Activated T-cell treated with anti-CD3 and anti-CD28 coated beads, Interleukin-2, amount 50 U/mL, for 72 hours (primary cell): ENCODE measurements at places on chromosomes 11 and 22.

GRCh38 chr11:123461164-123461563 is 31.1 kb downstream of the GRAMD1B start:
- DNase-seq: no peak

DNA sequence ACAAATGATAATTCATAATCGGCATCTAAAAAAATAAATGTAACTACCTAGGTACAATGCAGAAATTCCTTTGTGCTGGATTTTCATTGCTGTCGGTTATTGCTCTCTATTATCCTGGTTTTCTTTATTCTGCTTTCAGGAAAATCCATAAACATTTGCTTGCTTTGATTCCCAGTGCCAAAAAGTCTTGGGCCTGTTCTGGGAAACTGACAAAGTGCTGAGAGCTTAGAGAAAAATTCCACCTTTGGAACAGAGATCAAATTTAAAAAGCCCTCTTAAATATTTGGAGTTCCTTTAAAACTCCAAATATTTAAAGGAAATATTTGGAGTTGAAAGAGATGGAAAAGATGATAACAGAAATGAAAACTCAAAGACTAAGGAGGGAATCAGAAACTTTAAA is 87.3 kb upstream of the ZBED5 start:
- DNase-seq: no peak

GRCh38 chr11:3165152-3165705 is at the start of gene OSBPL5:
OSBPL5 (minus strand) TSS chr11:3165310; CDS start chr11:3129148, 36,162 bp downstream.
- DNase-seq: peak; percentile 78

GRCh38 chr11:47616726-47617416 is 22.7 kb upstream of the C1QTNF4 start:
- peak; percentile 14 for DNase-seq

DNA sequence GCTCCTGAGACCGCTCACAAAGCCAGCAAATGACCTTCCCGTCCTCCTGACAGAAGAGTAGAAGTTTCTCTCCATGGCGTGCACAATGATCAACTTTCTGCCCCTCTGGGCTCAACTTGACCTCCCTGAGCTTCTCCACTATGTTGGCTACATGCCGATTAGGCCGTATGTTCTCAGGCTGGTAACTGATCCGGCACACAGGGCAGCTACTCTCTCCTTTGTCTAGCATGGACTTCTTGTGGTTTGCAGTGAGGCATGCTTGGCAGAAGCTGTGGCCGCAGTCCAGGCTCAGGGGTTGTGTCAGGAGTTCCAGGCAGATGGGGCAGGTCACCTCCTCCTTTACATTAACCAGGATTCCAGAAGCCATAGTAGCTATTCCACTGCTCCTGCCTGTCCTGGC is 5.1 kb downstream of the TRIM5 start:
- no peak for DNase-seq

- DNase-seq: no peak
Measured at GRCh38 chr22:38012604-38013072, 28.3 kb upstream of the SOX10 start.

DNA sequence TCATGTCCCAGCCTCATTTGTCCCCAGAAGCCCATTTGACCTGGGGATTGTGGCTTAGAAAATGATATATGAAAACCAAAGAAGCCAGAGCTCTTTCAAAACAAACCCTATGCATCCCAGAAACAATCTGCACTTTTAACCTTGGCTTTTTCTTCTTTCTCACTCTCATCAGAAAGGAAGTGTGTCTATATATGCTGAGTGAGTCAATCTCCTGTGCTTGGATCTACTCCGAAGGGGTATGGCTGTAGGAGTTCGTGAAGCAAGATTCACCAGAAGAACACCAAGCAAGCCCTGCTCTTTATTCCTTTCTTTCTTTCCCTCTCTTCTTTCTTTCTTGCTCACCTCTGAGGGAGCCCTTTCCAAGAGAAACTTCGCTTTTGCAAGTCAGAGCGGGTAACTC is 636 bp downstream of the PAMR1 start:
- DNase-seq: no peak

GRCh38 chr22:45006111-45006963 is 3.5 kb downstream of the PHF21B start:
- no peak for DNase-seq

DNA sequence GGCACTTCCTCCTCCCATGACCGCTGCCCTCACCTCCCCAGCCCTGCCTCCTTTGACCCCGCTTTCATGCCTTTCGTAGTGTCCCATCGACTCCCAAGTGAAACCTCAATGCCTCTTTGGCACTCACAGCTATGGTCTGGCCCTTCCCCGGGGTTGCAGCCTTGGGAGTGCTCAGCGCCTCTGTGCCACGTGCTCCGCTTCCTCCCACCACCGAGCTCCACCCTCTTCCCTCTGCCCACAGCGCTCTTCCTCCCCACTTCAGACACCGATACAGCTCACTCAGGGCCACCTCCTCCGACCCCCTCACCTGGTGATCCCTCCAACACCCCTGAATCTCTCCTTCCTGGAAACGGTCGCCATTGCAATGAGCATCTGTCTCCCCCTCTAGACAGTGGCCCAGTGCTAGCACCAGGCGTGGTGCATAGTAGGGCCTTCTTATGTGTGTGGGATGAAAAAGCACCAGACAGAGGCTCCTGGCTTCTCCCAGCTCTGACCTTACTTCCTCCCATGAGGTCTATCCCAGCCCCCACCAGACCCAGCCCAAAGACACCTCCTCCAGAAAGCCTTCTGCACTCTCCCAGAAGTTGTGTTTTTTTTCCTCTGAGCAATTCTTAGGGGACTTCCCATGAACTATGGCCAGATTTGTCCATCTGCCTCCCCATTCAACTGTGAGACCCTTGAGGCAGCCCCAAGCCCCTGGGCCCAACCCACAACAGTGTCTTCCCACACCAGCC is 16.4 kb upstream of the SCGB1A1 start:
- peak; percentile 58 for DNase-seq

GRCh38 chr11:18294862-18295261 is 27.1 kb downstream of the HPS5 start:
- DNase-seq: no peak

DNA sequence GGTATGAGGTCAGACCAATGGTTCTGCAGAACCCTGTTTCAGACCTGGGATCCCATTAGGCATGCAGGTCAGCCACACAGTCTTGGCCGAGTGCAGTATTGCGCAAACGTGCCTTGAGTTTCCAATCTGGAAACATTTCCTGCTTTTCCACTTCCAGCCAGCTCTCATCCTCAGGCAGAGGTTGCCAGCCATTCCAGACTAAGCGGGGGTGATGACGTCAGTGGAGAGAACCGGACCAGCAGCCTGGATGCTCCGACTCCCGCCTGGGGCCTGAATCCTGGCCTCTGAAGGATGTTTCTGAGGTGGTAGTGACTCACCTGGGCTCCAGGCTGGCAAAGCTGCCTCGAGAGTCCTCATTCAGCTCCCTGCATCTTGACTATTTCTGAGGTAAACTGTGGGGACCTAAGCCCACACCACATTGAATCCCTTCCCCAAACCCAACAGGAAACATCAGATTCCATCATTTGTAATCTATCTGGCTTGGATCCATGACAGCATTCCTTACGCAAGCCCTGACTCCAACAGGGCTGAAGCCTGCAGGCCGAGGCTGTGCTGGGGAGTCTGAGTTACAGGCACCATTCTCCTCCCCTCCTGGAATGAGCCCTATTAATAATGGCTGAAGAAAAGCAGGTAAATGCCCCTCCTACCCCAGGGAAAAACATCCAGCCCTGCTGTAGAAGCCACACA is 83.0 kb downstream of the ABTB2 start:
- DNase-seq: no peak

GRCh38 chr11:132576706-132577105 is 955.6 kb downstream of the OPCML start:
- DNase-seq: no peak

GRCh38 chr22:26735019-26735409 is 77.6 kb downstream of the MIAT start:
- no peak for DNase-seq

GRCh38 chr11:66720223-66720898 is 8.7 kb downstream of the SPTBN2 start:
- DNase-seq: peak; percentile 62

DNA sequence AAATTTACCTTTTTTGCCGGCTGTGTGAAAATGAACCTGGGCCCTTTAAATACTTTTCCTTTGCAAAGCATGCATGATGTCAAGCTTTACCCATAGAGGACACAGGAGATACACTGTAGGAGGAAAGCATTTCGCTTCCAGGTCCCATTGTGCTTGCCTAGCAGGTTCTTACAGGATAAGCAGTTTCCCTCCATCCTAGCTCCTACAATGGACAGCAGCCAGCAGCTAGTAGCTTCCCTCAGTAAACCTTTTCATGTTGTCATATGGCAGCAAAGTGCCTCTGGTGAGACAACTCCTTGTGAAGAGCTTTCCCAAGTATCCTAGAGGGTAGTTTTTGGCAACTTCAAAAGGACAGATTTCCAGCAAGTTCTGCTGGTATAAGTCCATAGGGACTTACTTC is 78.4 kb downstream of the RBFOX2 start:
- DNase-seq: no peak

DNA sequence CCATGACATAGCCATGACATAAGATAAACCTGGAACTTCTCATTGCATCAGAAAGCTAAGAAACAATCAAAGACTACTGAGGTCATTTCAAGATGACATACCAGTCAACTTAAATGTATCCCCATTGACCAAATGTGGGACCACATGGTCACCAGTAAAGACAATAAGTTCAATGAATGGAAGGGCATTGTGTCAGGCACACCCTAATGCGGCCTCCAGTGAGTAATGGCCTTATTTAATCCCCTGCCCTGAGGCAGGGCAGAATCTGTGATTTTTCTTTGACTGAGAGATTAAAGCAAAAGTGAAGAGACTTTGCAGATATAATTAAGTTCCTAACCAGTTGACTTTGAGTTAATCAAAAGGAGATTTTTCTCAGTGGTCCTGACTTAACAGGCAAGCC is 17.3 kb upstream of the SYT8 start:
- DNase-seq: no peak

- no peak for DNase-seq
Measured at GRCh38 chr11:12159351-12160099, 49.1 kb downstream of the MICAL2 start.

DNA sequence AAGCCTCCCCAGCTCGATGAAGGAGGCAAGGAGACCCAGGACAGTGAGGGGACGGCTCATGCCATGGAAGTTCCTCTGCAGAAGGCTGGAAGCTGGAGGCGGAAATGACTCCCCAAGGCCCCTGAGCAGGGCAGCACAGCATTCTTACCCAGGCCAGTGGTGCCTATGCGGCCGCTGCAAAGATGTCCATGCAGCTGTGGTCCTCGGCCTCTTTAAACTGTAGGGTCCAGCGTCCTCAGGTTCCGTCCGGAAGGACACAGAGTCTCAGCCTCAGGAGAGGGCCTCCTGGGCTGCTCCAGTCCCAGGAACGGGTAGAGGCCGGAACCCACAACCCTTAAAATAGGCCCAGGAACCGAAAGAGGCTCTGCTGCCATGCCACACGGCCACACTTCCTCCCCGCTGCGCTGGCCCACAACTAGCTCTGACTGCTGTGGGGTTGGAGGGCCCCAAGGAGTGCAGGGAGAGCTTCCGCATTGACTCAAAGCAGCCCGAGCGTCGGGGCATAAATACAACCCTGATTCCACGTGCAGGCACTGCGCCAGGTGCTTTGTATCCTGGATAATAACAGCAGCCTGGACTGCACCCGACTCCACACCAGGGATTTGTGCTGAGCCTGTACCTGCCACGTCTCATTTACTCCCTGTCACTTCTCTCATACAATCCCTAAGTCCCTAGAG is 5.5 kb downstream of the KIAA0930 start:
- DNase-seq: peak; percentile 9

GRCh38 chr11:125211948-125212340 is 47.4 kb downstream of the PKNOX2 start:
- no peak for DNase-seq

- DNase-seq: no peak
Measured at GRCh38 chr11:118175031-118175992, 1.1 kb downstream of the SCN2B start.

DNA sequence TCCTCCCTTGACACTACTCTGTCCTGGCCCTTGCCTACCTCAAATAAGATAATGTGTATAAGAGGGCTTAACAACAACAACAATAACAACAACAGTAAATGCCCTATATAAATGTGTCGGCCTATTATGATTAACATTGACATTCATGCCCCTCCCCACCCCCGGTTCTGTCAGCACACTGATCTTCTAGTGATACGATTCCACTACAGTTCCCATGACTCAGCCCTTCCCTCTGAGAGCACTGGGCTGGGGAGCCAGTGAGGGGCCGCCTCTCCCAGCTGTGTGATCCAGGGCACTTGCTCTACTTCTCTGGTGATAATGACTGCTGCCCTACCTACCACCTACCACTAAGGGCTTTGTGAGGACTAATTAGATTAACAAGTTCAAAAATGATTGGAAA is 92.2 kb upstream of the PHOX2A start:
- DNase-seq: no peak

- no peak for DNase-seq
Measured at GRCh38 chr11:118620529-118621070, 13.2 kb downstream of the PHLDB1 start.

GRCh38 chr11:110529043-110529442 is 99.3 kb downstream of the FDX1 start:
- no peak for DNase-seq

DNA sequence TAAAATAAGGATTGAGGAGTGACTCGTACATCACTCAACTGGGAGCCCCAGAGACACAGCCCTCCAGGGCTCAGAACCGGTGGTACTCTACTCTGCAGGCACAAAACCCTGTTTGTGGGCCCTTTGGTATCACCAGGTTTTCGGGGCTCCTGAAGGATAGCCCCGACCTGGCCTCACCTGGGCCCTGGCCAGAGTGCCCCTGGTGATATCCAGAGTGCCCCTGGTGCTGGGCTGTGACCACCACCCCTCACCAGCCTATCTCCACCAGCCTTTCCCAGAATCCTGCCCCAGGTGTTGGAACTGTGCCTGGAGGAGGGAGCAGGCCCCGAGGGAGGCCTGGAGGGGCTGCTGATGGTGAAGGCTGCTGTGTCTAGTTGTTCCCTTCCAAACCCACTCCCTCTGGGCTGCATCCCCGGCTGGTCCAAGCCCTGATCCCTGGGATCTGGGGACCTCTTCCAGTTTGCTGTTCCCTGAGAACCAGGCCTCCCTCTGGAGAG is 2.2 kb upstream of the GGT5 start:
- DNase-seq: no peak

DNA sequence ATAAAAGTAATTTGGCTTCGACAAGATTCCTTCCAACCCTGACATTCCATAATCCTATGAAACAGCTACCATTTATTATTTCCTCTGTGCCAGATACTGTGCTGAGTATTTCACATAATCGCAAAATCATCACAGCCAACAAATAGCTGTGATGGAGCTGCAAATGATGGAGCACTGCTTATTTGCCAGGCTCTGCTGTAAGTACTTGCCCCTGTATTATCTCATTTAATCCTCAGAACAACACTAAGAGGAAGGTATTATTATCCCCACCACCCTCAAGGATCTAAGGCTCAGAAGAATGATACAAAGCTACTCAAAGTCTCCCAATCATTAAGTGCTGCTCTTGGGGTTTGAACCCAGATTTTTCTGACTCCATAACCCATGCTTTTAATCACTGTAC is 145.5 kb downstream of the CCDC34 start:
- DNase-seq: no peak

DNA sequence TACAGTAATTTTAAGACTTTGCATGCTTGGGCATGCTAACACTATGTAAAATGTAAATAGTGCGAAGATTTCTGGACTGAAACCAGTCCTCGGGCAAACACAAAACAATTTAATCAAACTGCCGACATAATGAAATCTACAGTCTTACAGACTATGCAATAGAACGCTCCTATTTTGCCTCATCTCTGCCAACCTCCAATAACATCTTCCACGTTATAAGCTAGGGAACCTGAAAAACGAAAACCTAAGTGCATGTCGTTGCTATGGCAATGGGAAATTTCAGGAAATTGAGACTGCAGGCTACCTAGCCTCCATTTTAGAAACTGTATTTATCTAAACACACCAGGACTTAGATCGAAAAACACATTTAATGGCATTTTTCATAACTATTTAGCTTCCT is 1.1 kb downstream of the CSTF3 start:
- DNase-seq: no peak
